ENCODE measurements at places on chromosomes 13 and 19. TPM values are rescaled to one million over a fixed set of nuclear protein-coding genes. Genes with fewer than 3 reads are reported as not detected.

ICAM5 gene
- not detected for total RNA-seq

KLK15 gene
- total RNA-seq = not detected

LYPD3 gene
- total RNA-seq = not detected

STOML3 gene
- total RNA-seq = not detected

HNRNPA1L2 gene
- total RNA-seq = 12.4 TPM

DNA sequence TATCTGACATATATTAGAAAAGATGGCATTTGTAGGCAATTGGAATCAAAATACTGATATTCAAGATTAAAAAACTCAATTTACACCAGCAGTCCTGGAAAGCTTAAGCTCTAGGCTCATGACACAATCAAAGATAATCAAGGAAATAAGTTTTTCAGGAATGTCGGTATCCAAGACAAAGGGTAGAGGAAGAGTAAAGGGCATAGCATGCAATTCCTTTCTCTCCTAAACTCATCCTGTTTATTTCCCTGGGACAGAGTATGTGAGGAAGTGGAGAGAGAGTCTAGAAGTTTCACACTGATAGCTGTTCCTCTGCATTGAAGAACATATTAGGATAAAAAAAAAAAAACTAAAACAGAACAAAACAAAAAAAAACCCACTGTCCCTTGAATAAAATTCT, 2452.1 kb downstream of the PCDH9 start:
- H3K36me3 ChIP-seq = no peaks in the 10 kb centered on the region

DNA sequence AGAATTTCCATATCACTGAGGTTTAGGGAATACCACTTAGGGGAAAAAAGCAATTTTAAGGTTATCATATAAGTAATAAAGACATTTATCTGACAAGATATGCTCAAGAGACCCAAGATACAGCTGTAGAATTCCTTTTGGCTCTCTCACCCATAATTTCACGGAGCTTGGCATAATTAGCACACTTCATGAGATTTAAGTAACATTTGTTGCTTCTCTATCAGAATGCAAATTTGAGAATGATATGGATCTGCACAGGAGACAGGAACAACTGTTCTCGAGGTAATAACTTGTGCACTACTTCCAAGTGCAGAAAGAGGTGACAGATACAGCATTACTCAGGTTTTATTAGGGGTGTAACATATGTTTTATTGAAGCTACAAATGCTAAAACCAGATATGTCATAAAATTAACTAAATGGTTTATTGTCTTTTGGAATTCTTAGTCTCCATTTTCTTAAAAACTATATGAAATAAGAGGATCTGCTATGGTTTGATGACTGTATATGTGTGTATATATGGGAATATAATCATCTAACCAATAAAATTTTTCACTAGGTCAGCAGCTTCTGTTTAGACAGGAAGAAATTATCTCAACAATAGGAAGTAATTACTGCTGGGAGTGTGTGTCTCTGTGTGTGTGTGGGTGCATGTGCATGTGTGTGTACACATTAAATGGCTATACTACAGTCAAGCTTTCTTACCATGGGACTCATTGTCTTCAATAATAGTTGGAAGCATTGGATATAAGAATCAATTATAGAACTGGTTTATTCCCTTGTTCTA, 401.3 kb downstream of the PCDH17 start:
- H3K4me3 ChIP-seq = no peak overlapping the region
- no peaks in the 10 kb centered on the region for H3K36me3 ChIP-seq
- no peak for DNase-seq
- H3K27ac ChIP-seq = no peak overlapping the region
- H3K27me3 ChIP-seq = no peaks in the 10 kb centered on the region

- peaks cover 21% of the 10 kb centered on the region for H3K4me1 ChIP-seq
- H3K27ac ChIP-seq = no peak overlapping the region
- peak; percentile 73 for DNase-seq
Observed at GRCh38 chr19:18388100-18388959, 2.4 kb downstream of the GDF15 start.

DACT3 gene
- total RNA-seq = 0.22 TPM

- H3K4me3 ChIP-seq = no peak overlapping the region
- peak overlapping the region; percentile 89 for H3K27ac ChIP-seq
- H3K36me3 ChIP-seq = no peaks in the 10 kb centered on the region
- H3K4me1 ChIP-seq = peaks cover 50% of the 10 kb centered on the region
Observed at GRCh38 chr13:97226788-97227627, 4.9 kb downstream of the MBNL2 start.

DNA sequence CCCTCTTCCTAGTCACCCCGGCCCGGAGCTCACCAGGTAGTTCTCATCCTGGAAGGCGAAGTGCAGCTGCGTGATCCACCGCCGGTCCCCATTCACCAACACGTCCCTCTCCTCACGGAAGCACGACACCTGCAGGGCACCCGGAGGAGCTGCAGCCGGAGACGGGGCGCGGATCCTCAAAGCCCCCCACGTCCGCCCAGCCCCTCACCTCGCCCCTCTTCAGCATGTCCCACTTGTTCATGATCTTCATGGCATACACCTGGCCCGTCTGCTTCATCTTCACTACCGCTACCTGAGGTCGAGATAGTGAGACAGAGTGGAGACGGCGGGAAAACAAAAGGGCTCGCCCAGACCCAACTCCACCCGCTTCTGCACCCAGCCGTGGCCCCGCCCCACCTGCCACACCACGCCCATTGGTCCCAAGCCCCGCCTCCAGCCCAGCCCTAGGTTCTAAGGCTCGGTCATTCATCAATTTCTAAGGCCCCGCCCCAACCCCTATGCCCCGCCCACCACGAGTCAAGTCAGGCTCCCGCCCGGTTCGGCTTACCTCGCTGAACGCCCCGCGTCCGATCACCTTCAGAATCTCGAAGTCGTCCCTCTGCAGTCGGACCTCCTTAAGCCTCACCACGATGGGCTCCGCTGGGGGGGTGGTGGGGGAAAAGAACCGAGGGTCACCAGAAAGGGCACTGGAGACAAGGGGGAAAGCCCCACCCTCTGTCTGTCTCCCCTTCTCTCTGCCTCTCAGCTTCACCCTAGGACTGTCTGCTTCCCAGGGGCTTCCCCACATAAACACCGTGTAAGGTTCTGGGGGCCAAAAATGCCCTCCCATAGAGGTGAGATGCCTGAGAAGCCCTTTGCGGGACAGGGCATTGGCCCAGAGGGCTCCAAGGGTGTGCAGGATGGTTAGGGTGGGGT, 2.8 kb downstream of the DMPK start:
- H3K27me3 ChIP-seq = no peaks in the 10 kb centered on the region
- peaks cover 5% of the 10 kb centered on the region for H3K4me1 ChIP-seq
- H3K27ac ChIP-seq = no peak overlapping the region
- H3K36me3 ChIP-seq = peaks cover 3% of the 10 kb centered on the region

ELSPBP1 gene
- total RNA-seq = not detected

GRCh38 chr13:68745502-68745901, 1362.1 kb upstream of the ATXN8OS start:
- H3K4me3 ChIP-seq = no peak overlapping the region
- peaks cover 11% of the 10 kb centered on the region for H3K4me1 ChIP-seq
- H3K27me3 ChIP-seq = no peaks in the 10 kb centered on the region
- no peak overlapping the region for H3K27ac ChIP-seq
- DNase-seq = no peak

TMEM190 gene
- not detected for total RNA-seq

TLE6 gene
- 2.0 TPM for total RNA-seq

GRCh38 chr19:45528744-45529419, 21.6 kb downstream of the VASP start:
- H3K27ac ChIP-seq = no peak overlapping the region
- no peaks in the 10 kb centered on the region for H3K27me3 ChIP-seq
- H3K4me3 ChIP-seq = no peak overlapping the region
- DNase-seq = no peak
- peaks cover 25% of the 10 kb centered on the region for H3K36me3 ChIP-seq

- DNase-seq = no peak
- no peaks in the 10 kb centered on the region for H3K36me3 ChIP-seq
- no peak overlapping the region for H3K4me3 ChIP-seq
- no peak overlapping the region for H3K27ac ChIP-seq
- no peaks in the 10 kb centered on the region for H3K27me3 ChIP-seq
Observed at GRCh38 chr13:100403675-100404074, 184.9 kb downstream of the GGACT start.

- no peak overlapping the region for H3K4me3 ChIP-seq
- H3K27me3 ChIP-seq = no peaks in the 10 kb centered on the region
- H3K4me1 ChIP-seq = peaks cover 27% of the 10 kb centered on the region
- DNase-seq = no peak
- no peaks in the 10 kb centered on the region for H3K36me3 ChIP-seq
Observed at GRCh38 chr19:40713939-40714338, 2.7 kb downstream of the COQ8B start.

GRCh38 chr19:32097620-32098019, 247.8 kb upstream of the ZNF507 start:
- no peak overlapping the region for H3K4me3 ChIP-seq
- no peaks in the 10 kb centered on the region for H3K27me3 ChIP-seq
- DNase-seq = no peak
- H3K36me3 ChIP-seq = no peaks in the 10 kb centered on the region

GRCh38 chr19:1009041-1009980, 9.1 kb downstream of the GRIN3B start:
- no peaks in the 10 kb centered on the region for H3K4me1 ChIP-seq
- no peak for DNase-seq
- H3K27me3 ChIP-seq = no peaks in the 10 kb centered on the region
- no peak overlapping the region for H3K4me3 ChIP-seq
- peaks cover 5% of the 10 kb centered on the region for H3K36me3 ChIP-seq
- H3K27ac ChIP-seq = no peak overlapping the region

- no peak for DNase-seq
- peaks cover 21% of the 10 kb centered on the region for H3K4me1 ChIP-seq
- no peak overlapping the region for H3K4me3 ChIP-seq
- no peaks in the 10 kb centered on the region for H3K27me3 ChIP-seq
- H3K27ac ChIP-seq = no peak overlapping the region
- no peaks in the 10 kb centered on the region for H3K36me3 ChIP-seq
Observed at GRCh38 chr13:48890391-48890790, 85.3 kb upstream of the FNDC3A start.

RASAL3 gene
- 4.1 TPM for total RNA-seq

DNA sequence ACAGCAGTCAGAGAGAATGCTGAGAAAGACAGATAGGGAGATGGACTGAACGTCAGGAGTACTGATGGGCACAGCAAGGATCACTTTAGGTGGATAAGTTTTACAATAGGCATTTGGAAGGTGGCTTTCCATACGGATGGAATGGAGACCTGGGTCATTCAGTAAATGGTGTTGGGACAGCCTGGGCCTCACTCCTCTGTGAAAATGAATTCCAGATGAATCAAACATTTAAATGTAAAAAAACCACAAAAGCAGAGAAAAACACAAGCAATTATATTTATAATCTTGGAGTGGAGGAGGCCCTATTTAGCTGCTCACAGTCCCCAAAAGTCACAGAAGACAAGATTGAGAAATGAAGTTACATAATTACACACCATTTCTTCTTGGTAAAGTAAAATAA, 4.7 kb downstream of the IL17D start:
- H3K4me1 ChIP-seq = peaks cover 16% of the 10 kb centered on the region
- H3K27me3 ChIP-seq = no peaks in the 10 kb centered on the region
- no peak for DNase-seq
- no peak overlapping the region for H3K4me3 ChIP-seq
- no peaks in the 10 kb centered on the region for H3K36me3 ChIP-seq

DIAPH3 gene
- 40.9 TPM for total RNA-seq

DNA sequence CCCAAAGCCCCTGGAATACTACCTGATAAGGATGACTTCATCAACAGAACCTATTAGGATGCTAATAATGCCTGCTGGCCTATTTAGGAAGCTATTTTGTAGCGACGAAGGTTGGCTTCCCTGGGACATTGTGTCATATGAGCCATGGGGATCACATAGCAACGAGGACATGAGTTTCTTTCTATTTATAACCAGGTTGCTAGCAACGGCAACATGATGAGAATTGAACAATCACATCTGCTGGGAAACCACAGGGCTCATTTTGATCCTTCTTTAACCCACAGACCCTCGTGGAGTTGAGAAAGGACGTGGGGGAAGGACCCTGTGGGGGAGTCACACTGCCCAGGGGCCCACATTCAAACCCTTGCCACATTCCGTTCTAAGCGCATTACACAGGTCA, 172.2 kb downstream of the COL4A1 start:
- H3K4me1 ChIP-seq = peaks cover 15% of the 10 kb centered on the region
- no peak overlapping the region for H3K27ac ChIP-seq
- H3K4me3 ChIP-seq = no peak overlapping the region
- no peaks in the 10 kb centered on the region for H3K36me3 ChIP-seq

ZNF681 gene
- total RNA-seq = 1.9 TPM

DNA sequence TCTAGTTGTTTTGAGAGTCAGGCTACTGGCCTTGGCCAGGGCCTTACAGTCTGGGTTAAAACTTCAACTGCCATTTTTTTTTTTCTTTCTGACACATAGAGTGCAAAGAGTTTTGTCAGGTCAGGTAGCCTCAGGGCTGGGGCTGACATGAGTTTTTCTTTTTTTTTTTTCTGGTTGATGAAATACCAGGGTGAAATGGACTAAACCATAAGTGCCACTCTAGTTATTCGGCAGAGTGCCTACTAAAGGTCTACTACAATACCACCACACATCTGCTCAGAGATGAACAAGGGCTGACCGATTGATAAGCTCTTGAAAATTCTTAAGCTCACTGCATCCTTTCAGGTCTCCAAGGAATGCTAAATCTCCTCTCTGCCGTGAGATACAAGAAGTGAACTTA, 4.4 kb upstream of the ZNF320 start:
- no peaks in the 10 kb centered on the region for H3K36me3 ChIP-seq
- H3K27ac ChIP-seq = no peak overlapping the region
- no peak overlapping the region for H3K4me3 ChIP-seq
- H3K27me3 ChIP-seq = no peaks in the 10 kb centered on the region

OR10H1 gene
- not detected for total RNA-seq

DNA sequence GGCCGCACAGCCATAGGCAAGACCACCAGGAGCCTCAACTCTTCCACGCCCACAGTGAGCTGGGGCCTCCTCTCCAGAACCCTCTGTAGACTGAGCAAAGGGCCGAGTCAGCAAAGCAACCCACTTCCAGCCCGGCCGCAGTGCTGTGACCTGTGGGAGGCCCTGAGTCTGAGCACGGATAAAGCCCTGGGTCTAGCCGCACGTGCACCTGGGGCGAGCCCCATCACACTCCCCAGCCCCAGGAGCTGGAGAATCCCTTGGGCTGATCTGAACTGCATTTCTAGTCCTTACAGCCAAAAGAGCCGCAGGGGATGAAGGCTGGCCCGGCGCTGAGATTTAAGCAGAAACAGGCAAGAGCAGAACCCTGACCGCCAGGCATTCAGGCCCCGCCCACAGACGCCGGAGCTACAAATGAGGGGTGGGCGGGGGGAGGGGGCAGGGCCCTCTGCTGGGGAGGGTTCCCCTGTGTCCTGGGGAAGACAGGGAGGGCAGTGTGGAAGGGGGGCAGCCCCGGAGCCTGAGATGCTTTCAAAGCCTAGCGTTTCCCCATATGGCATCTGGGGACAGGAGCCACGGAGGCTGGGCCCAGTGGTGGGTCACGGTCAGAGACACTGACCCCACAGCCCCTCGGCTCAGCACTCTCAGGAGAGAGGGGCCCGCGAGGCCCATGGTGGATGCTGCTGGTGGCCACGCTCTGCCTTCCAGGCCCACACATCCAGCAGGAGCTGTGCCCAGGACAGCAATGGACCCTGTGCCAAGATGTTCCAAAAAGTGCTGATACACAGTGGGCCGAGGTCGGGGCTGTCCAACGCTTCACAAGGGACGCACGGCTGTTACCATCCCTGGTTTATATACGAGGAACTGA, 4.9 kb downstream of the TMEM259 start:
- peaks cover 40% of the 10 kb centered on the region for H3K4me1 ChIP-seq
- no peak for DNase-seq
- H3K27me3 ChIP-seq = no peaks in the 10 kb centered on the region
- peaks cover 20% of the 10 kb centered on the region for H3K36me3 ChIP-seq
- peak overlapping the region; percentile 43 for H3K27ac ChIP-seq
- H3K4me3 ChIP-seq = no peak overlapping the region

- no peaks in the 10 kb centered on the region for H3K36me3 ChIP-seq
- H3K4me3 ChIP-seq = no peak overlapping the region
- no peak overlapping the region for H3K27ac ChIP-seq
- DNase-seq = peak; percentile 52
- no peaks in the 10 kb centered on the region for H3K27me3 ChIP-seq
Observed at GRCh38 chr13:80011448-80012212, 329.3 kb downstream of the SPRY2 start.

CCDC70 gene
- not detected for total RNA-seq

NPHS1 gene
- total RNA-seq = not detected
